ENCODE measurements at places on chromosomes 7 and 10.

DNA sequence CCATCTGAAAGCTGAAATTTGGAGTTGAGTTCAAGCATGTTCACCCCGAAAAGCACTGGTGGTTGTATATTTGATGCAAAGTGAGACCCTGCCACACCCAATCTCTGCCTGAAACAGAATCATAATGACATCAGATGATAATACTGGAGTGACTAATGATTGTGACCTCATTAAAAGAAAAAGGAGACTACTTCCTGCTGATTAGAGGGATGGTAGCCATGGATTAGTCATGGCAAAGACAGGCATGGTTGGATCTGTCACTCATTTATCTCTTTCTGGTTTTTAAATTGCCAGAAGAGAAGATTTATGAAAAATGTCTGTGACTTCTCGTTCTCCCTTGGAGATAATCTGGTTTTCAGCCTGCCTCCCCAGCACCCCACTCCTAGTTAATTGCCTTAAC lies 101.2 kb downstream of the BAMBI start:
- DNase-seq = peak; percentile 40

- DNase-seq = no peak
Measured at GRCh38 chr10:74255214-74255613, 104.2 kb downstream of the ADK start.

- no peak for DNase-seq
Measured at GRCh38 chr10:126458466-126458865, 70.2 kb upstream of the ADAM12 start.

DNA sequence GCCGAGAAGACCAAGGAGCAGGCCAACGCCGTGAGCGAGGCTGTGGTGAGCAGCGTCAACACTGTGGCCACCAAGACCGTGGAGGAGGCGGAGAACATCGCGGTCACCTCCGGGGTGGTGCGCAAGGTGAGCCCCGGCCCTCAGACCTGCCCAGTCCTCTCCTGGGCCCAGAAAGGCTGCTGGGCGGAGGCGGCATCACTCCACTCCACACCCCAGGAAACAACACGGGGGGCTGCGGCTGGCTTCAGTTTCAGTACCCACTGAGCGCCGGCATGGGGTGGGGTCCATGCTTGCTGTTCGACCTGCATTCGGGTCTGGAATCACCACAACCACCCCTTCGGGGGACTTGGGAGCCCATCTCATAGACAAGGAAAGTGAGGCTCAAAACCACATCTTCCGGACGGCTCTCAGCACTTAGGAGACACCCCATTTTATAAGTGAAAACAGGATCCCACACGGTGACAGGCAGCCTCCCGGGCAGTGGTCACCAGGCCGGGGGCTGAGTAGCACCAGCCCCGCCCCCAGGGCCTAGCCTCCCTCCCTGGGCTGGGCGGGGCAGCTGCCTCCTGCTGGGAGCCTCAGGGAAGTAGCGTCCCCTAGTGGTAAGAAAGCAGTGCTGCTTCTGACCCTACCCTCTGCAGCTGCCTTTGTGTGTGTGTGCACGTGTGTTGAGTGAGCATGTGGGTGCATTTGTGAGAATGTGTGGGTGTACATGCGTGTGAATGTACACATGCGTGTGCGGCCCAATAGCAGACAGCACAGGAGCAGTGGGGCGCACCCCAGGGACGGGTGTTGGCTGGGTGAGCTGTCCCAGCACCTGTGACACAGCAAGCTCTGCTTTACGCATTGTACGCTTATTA lies 1.8 kb downstream of the SNCG start:
- DNase-seq = peak; percentile 69

DNA sequence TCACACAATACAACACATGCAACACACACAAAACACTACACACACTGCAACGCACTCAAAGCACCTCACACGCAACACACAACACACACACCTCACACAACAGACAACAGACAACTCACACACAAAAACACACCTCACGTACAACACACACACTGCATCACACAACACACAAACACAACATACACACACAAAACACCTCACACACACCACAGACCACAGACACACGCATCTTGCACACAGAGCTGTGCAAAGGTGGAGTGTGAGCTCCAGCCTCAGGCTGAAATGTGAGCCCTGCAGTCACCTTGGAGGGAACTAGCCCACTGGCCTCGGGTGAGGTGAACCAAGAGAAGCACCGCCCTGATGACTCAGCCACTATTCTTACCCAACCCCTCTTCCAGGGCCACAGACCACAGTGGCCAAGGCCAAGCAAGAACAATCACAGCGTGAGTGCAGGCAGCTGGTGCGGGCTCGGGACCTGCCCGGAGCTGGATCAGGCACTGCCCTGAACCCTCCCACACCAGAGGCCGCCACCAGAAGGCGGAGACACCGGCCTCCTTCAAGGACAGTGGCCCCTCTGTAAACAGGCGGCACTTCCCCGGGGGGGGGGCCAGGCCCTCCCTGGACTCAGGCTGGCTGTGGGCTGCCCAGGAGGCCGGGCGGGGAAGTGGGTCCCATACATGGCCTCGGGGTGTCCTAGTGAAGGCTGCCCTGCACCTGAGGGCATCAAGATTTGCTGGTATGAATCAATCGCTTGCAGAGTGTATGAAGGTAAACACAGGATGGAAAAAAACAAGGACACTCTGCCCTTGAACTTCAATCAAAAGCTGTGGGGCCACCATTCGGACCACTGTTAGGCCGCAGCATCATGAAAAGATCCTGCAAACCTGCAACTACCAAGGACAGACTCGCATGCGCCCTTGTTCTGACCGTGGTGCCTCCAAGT lies 106.7 kb downstream of the TNS3 start:
- no peak for DNase-seq

- DNase-seq = no peak
Measured at GRCh38 chr10:119503821-119504220, 38.7 kb downstream of the RGS10 start.
